ENCODE measurements at places on chromosomes 7 and 10.

DNA sequence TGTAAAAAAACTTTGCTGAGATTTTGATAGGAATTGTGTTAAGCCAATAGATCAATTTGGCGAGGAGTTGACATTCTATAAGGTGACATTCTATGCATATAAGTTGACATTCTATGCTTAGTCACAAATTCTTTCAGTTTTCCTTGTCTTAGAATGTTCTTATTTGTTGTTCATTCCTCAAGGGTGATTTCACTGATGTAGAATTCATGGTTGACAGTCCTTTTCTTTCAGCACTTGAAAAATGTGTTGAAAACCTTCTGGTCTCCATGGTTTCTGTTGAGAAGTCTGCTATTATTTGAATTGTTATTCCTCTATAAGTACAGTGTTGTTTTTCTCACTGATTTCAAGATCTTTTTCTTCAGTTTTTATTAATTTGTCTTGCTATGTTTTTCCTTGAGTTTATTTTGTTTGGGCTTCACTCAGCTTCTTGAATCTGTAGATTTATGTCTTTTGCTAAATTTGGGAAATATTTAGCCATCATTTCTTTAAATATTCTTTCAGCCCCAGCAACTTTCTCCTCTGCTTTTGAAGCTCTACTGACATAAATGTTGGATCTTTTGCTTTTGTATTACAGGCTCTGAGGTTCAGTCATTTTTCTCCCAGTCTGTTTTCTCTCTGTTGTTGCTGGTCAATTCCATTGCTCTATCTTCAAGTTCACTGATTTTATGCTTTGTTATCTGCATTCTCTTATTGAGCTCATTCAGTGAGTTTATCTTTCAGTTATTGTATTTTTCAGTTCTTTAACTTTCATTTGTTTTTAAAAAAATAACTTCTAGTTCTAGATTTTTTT is 154.9 kb downstream of the SDK1 start:
- no peak for DNase-seq

GRCh38 chr7:133674079-133674763 is 421.3 kb downstream of the EXOC4 start:
- no peak for DNase-seq

- DNase-seq, result no peak
Measured at GRCh38 chr7:45252248-45252647, 94.7 kb downstream of the RAMP3 start.

- DNase-seq, result no peak
Measured at GRCh38 chr10:42476101-42476500, 162.3 kb downstream of the ZNF33B start.

GRCh38 chr10:124566981-124567835 is 105.6 kb downstream of the LHPP start:
- DNase-seq, result no peak

- DNase-seq, result no peak
Measured at GRCh38 chr7:149398195-149398820, 62.6 kb downstream of the ZNF777 start.

DNA sequence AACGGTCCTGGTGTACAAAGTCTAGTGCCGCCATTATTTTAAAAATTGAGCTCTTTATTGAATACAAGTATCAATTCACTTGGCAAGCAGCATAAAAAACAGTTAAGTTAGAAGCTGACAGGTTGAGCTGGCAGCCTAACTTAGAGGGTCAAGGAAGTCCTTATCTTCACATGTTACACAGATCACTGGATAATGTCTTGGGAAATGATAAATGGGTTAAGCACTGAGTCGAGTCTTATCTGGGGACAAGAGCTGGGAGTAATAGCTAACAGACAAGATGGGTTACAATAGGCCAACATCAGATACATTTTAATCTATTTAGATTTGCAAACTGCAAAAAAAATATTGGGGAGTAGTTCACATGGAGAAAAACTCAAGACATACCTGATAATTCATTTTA is 34.2 kb downstream of the SLC18A2 start:
- no peak for DNase-seq

- no peak for DNase-seq
Measured at GRCh38 chr7:41779918-41780317, 77.0 kb upstream of the INHBA start.

GRCh38 chr10:38007991-38008390 is 2.5 kb upstream of the ZNF33A start:
- no peak for DNase-seq

GRCh38 chr10:80908611-80909010 is 370.9 kb downstream of the SH2D4B start:
- DNase-seq, result no peak

DNA sequence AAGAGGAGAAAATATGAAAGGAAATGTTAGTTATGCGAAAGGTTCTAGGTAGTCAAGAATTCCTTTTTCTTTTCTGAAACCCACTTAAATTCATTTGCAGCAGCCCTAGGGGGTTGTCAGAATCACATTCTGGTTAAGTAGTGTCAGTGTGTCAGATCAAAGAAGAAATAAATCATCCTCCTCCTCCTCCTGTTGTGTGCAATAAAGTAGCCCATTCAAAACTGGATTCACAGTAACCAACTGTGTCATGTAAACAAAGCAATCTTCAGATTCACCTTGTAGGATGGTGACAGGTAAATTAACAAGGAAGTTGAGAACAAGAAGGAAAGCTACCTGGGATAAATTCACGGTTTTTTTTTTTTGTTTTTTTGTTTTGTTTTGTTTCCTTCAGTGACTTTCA is 127.5 kb downstream of the NSUN6 start:
- no peak for DNase-seq

GRCh38 chr7:36526863-36527548 is 137.3 kb downstream of the ANLN start:
- DNase-seq, result peak; percentile 37

GRCh38 chr10:114603948-114604347 is 54.1 kb downstream of the ABLIM1 start:
- no peak for DNase-seq

DNA sequence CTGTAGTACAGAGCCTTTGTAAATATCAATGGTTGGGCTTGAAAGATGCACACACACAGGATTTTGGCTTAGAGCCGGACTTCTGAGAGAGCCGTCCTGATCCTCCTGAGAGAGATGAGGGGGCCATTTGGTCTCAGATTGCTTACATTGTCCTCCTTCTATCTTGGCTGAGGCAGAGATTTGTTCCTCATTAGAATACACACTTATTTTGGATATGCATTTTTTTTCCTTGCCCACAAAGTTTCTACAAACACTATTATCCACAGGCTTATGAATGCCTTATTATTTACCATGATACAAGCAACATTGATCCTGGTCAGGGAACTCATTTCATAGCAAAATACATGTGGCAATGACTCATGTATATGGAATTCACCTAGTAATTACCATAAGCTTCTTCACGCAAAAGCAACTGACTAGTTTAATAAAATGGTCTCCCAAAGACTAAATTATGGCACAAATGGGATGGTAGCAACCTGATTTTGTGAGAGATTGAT is 175.3 kb downstream of the MDFIC start:
- no peak for DNase-seq

GRCh38 chr7:106839511-106839910 is 25.6 kb upstream of the PIK3CG start:
- DNase-seq, result no peak

GRCh38 chr10:131802156-131802915 is 98.5 kb upstream of the PPP2R2D start:
- DNase-seq, result no peak

- no peak for DNase-seq
Measured at GRCh38 chr10:12490963-12491362, 141.6 kb downstream of the CAMK1D start.

DNA sequence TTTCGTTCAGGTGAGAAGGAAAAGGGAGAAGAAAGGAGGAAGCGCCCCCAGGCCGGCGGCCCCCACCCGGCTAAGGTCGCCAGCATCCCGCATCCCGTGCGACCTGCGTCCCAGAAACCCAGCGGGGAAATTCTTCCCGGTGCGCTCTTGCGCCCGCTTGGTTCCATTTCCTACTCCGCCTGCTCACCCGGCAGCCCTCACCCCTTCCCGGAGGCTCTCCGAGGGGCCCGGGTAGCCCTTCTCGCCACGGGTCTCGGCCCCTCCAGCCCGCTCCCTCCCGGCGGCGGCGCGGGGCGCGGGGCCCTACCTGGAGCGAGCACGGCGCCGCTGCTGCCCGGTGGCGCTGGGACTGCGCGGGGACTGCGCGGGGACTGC is at the start of gene PRKCQ:
PRKCQ (minus strand) TSS at position 373 of the 375 bp plus-strand sequence. CDS start 65,141 bp downstream, outside the sequence.
- DNase-seq, result no peak

- no peak for DNase-seq
Measured at GRCh38 chr7:17300012-17300411, 1.6 kb downstream of the AHR start.

GRCh38 chr10:24790599-24790998 is 66.9 kb upstream of the ARHGAP21 start:
- no peak for DNase-seq

GRCh38 chr10:69468751-69469089 is 17.5 kb downstream of the TSPAN15 start:
- no peak for DNase-seq

- peak; percentile 48 for DNase-seq
Measured at GRCh38 chr10:124992462-124993344, 50.8 kb downstream of the ZRANB1 start.

DNA sequence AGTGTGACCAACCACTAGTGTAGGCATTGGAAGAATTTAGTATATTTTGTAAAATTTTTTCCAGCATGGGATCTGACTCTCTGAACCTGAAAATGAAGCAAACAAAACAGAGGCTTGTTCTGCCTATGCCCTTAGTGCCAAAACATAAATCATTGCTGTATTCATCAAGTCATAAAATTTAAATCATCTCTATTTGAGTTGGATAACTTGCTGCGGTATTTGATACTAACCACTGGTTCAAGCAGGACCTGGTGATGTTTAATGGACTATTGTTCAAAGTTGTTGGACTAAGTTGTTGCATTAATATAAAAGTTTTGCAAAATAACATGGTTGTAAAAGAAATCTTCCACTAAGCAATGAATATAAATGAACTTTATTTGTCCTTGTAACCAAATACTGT is 19.8 kb upstream of the RPA3 start:
- DNase-seq, result no peak

DNA sequence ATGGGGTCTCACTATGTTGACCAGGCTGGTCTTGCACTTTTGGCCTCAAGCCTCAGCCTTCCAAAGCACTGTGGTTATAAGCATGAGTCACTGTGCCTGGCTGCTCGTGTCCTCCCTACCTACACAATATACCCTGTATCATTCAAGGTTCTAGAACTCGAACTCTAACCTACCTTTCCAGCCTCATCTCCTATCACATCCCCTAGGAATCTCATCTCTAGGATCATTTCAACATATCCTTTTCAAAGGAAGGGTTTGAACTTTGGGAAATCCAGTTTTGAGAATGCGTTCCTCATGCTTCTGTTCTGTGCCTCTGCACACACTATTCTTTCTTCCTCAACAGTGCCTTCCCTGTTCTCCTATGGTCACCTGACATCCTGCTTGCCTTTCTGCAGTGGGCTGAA is 87.8 kb upstream of the RHEB start:
- no peak for DNase-seq

DNA sequence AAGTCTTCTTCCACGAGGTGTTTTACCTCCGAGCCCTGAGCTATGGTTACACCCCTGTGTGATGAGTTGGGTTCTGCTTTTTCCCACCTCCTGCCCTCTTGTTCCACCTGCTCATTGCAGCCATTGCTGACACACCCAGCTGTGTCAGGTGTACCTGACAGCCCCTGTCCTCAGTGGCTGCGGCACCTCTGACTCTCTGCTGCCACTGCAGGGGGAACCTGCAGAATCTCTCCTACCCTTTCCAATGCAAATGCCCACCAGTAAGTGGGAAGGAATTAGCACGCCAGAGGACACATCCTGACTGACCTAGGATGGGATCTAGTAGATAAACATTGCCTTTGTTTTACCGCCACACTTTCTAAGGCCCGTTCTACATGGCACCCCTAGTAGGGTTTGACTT is 600.9 kb upstream of the MKI67 start:
- no peak for DNase-seq

GRCh38 chr7:139104091-139104450 is 5.4 kb downstream of the ZC3HAV1 start:
- DNase-seq, result no peak

DNA sequence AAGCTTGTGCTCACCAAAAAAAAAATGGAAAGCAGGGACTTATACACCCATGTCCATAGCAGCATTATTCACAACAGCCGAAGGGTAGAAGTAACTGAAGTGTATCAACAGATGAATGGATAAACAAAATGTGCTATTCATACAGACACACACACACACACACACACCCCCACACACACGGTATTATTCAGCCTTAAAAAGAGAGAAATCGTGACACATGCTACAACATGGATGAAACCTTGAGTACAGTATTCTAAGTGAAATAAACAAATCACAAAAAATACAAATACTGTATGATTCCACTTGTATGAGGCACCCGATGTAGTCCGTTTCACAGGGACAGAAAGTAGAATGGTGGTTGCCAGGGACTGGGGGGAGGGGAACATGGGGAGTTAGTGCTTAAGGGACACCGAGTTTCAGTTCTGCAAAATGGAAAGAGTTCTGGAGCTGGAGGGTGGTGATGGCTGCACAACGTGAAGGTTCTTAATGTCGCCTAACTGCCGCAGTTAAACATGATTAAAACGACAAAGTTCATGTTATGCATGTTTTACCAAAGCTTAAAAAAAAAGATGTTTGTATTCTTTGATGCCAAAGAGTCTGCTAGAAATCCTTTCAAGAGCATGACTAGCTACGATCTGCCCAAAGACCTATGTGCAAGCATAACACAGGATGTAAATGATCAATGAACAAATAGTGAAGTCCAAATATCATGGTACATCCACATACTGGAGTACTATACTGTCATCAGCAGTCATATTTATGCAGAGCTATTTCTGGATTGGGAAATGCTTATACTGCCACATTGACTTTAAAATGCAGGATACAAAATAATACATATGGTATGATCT is 7.2 kb downstream of the TNS3 start:
- DNase-seq, result no peak

DNA sequence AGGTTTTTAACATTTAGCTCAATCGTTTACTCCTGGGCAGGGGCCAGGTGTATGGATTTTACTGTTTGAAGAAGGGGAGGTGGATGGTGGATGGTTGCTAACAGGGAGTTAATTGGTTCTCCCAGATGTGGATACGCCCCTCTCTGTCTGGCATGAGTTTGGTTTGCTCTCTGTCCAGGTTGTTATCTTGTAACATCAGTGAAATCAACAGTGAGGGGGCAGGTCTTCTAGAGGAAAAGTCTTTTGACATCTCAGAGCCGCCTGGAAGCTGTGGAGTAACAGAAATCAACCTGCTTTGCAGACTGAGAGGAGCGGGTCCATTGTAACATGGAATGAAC is 243.4 kb downstream of the MGMT start:
- DNase-seq, result no peak

GRCh38 chr7:64877714-64878610 is 25.1 kb upstream of the ZNF273 start:
- no peak for DNase-seq

DNA sequence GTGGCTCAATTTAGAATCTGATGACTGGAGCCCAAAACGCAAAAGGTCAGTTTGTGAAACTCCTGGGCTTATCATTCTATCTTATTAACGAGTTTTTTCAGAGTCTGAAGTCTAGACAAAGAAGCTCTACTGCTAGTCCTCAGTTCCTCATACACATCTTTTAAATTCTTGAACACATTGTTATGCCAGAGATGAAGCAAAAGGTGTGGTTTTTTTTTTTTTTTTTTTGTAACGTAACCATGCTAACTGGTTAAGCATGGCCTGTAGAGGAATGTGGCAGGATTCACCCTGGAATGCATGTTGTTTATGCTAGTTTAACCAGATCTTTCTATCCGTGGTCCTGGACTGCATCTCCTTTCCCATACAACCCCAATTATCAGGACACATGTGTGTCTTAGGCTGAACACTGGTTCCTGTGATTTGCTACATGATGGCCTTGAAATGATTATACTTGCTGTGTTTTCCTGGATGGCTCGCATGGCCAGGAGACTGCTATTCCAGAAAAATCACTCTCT is 79.3 kb upstream of the MDFIC start:
- no peak for DNase-seq

GRCh38 chr7:158368449-158368848 is 219.2 kb downstream of the PTPRN2 start:
- no peak for DNase-seq

Measured in NCI-H510A treated with DMSO at 0.1 percent for 48 hours (cell line).